CD4-positive, alpha-beta T cell treated with Interleukin-15 for 1 hour (primary cell): ENCODE measurements at places on chromosomes 3 and 15.

- no peak for DNase-seq
Observed at GRCh38 chr15:82030176-82030575, 15.6 kb downstream of the MEX3B start.

- no peak for DNase-seq
Observed at GRCh38 chr3:45957586-45957985, 14.3 kb downstream of the CXCR6 start.

- DNase-seq: no peak
Observed at GRCh38 chr3:123005291-123005690, 22.3 kb downstream of the SEMA5B start.

- DNase-seq: no peak
Observed at GRCh38 chr3:73215901-73216300, 154.4 kb downstream of the EBLN2 start.

DNA sequence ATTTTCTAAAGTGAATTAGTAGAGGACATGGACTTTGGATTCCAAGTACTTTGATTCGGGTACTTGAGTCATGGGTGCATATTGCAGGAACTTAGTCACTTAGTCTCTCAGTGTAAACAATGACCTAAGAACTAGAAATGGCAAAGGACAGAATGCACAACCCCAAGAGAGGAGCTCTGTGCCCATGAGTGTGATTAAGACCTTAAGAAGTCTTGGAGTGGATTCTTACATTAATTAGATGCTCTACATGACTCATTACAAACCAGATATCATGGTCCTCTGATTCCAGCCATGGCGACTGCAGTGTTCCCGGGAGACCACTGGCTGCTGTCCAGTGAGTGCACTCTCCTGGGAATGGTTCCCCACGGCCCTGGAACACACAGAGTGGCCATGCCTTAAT is 251.5 kb downstream of the GABRG3 start:
- DNase-seq: no peak

- no peak for DNase-seq
Observed at GRCh38 chr3:16406166-16406565, 107.3 kb downstream of the RFTN1 start.

- DNase-seq: no peak
Observed at GRCh38 chr15:89003865-89004725, 84.2 kb upstream of the ABHD2 start.

DNA sequence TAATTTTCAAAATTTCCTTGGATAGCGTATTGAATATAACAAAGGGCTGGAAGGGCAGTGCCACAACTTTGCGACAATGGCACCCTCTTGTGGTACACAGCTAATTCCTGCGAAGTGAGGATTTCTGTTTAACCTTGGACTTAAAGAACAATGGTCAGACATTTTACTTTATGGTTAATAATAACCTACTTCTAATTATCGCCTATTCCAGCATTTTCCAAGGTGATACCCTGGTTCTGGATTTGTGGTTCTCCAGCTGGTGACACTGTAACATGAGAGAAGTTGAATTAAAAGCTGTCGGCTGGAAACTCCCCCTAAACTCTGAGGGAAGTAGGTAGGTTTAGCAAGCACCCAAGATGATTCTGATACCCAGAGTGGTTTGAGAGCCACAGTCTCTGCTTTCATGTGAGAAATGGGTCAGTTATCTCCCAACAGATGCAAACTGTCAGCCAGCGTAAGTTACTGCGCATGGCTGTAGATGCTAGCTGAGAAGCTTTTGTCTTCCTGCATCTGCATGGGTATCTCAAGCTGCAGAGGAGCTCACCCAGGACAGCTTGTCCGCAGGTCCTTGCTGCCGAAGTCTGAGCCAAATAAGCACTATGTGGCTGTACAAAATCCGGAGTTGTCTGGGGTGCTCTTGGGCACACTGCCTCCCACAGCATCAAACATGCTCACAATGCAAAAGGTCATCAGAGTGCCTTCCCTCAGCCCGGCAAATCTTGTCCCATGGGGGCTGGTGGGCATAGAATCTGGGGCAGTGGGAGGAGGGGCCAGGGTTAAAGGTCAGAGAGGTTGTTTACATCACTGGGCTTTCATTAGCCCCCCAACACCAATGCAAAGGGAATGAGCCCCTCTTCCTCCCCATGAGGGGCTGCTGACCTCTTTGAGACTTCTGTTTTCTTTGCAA is 6.6 kb upstream of the CHSY1 start:
- DNase-seq: peak; percentile 60

- DNase-seq: no peak
Observed at GRCh38 chr3:156793851-156794250, 32.3 kb upstream of the LEKR1 start.

GRCh38 chr15:66938114-66938830 is 127.1 kb upstream of the SMAD3 start:
- DNase-seq: no peak

- no peak for DNase-seq
Observed at GRCh38 chr3:69095636-69096035, 10.9 kb downstream of the ARL6IP5 start.

GRCh38 chr15:41926185-41927056 is 32.6 kb upstream of the SPTBN5 start:
- no peak for DNase-seq

DNA sequence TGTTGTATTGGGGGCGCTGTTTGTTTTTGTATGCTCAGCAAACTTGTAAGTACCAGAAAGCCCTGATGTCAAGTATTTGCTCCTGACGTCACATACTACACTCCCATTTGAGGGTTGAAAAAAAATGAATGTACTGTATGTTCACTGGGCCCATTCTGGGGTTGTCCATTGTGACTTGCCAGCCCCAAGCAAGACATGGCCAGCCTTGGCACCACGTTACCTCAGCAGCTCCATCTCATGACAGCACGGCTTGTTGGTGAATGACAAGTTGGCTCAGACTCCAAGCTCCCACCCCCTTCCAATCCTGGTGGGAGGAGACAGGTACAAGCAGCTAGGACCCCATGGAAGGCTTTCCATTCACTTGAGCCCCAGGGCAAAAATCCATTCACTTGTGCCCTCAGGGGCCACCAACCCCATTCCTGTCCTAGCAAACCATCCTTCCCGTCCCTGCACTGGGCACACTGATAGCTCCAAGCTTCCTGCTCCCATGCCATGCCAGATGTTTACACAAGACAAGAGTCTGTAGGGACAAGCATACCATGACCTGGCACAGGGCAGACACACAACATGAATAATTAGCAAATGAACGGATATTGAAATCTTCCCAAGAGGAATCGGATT is 1.6 kb downstream of the PHGR1 start:
- no peak for DNase-seq

- DNase-seq: no peak
Observed at GRCh38 chr3:73475717-73476116, 149.0 kb downstream of the PDZRN3 start.

DNA sequence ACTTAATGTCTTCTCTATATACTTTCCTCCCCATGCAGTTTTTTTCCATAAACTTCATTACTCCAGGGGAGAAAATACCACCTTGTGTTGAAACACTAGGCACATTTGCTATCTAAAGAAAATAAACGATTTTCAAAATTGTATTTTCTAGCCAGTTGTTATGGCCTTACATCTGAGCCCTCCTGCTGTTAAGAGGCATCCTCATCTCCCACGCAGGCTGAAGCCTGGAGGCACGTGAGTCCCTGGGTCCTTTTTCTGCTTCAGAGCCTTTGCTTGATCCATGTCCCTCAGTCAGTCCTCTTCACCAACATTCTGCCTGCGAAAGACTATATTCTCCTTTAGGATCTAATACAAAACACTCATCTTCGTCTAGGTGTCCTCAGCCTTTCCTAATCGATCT is 479.6 kb upstream of the ZNF717 start:
- no peak for DNase-seq

DNA sequence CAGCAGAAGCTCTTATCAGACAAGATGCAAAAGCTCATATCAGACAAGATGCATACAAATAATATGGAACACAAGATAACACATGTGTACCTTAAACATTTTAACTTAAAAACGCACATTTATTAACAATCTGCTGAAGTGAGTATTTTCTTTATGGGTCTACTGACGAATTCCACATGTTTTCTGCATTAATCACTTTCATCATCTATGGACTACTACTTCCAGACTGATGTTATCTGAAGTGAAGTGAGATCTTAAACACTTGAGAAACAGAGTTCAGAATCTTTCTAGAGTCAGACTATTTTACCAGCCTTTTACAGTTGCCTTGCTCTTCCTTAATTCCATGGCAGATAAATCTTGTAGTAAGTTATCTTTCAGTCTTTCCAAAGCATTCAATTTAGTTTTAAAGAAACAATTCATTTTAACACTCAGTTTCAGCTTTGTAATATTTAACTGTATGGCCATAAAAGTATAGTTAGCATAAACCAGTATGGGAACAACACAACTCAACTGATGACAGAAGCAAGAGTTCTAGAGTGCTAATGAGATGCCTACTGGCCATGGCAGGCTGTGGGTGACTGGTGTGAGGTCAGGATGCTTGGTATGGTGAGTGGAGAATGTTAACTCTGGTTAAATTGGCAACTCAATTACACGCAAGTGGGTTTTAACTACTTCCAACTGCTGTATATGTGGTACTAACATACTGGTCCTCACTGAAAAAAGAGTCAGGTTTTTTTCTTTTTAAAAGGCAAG is 9.8 kb downstream of the CMTM6 start:
- no peak for DNase-seq

DNA sequence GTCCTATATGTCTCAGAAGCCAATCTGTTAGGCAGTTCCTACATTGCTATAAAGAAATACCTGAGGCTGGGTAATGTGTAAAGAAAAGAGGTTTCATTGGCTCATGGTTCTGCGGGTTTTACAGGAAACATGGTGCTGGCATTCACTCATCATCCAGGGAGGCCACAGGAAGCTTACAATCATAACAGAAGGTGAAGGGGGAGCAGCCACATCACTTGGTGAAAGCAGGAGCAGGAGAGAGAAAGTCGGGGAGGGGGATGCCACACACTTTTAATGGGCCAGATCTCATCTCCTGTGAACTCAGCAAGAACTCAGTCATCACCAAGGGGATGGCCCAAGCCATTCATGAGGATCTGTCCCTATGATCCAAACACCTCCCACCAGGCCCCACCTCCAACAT is 9.1 kb downstream of the SLC49A4 start:
- no peak for DNase-seq

GRCh38 chr3:148512648-148513047 is 185.1 kb upstream of the AGTR1 start:
- DNase-seq: no peak

DNA sequence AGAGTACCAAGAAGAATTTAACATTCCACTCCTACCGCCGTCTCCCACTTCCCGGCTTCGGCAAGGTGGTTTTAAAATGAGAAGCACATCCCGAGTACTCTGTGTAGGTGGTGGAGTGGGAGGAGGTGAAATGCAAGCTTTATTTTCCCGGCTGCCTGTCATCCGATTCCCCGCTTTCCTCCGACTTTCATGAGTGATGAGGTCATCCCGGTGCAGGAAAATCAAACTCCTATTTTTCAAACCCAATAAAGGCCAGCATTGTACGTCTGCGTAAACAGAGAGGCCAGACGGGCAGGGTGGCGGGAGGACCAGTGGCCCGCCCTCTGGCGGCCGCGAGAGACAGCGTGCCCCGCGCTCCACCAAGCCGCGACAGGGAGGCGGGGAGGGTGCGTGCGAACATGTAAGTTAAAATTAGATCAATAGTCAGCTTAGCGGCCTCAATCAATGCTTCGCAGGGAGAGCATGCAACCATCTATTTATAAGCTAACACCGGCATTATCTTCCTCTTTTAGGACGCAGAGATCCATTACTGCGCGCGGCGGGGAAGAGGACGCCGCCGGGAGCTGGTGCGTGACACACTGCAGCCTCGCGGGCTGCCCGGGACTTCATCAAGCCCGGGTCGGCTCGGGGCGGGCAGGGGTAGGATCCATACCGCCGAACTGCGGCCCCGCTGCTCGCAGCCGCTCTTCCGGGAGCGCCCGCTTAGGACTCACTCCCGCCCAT is 163.3 kb downstream of the CD47 start:
- peak; percentile 56 for DNase-seq

DNA sequence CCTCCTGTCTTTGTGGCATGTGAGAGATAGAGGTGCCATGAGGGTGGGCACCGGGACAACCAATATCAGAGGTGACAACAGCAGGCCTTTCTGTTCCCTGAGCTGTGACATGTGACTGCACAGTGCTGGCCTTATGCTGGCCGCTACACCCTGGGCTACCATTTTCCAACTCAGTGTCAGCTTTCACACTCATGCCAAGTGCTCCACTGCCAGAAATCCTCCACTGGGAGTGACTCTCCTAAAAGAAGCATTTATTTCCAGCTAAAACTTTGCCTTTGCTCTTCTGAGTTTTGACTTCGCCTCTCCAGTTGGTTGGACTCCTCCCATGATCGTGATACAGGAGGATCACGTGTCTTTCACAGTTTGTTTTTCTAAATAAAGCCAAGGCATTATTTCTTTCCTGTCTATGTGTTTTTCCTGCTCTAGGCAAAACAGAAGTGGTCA is 31.4 kb downstream of the CA12 start:
- no peak for DNase-seq

GRCh38 chr3:71035886-71036285 is 547.6 kb downstream of the FOXP1 start:
- DNase-seq: no peak

- no peak for DNase-seq
Observed at GRCh38 chr3:43970920-43971319, 270.8 kb upstream of the TOPAZ1 start.

DNA sequence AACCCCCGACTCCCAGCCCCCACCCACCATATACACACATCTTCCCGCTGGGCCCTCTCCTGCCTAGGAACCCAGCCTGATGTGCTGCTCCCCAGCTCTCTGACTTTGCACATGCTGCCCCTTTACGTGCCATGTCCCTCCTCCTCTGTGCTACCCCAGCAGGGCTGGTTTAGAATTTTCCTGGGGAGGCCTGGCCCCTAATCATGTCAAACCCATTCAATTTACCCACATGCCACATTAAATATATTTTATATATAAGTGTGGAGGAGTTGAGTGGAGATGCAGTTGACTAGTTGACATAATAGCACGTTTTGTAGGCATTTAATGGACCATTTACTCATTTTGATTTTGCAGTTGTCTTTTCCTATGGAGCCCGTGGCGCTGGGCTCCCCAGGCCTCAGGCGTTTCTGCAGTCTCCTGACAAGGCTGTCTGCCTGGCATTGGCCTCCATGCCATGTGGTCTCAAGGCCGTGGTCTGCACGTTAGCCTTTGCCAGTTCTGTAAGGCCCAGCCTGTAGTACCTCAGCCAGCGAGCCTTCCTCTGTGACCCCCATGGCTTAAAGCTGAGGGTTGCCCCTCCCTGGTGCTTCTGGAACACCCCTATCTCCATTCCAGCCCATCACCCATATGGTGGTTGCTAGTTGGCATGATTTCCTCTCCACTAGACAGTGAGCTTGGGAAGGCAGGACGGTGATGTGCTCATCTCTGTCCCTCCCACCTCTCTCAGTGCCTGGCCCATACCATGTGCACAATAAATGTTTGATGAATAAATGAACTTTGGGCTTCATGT is 155.8 kb downstream of the TLE3 start:
- DNase-seq: no peak

GRCh38 chr3:20401253-20401652 is 215.2 kb upstream of the SGO1 start:
- no peak for DNase-seq
